ENCODE measurements at places on chromosomes 4 and X. TPM values are rescaled to one million over a fixed set of nuclear protein-coding genes. Genes with fewer than 3 reads are reported as not detected.

The TCEAL6 gene
- total RNA-seq, result not detected

The GLRA2 gene
- total RNA-seq, result not detected

The NAA11 gene
- not detected for total RNA-seq

The LRAT gene
- total RNA-seq, result 0.11 TPM

The SNX12 gene
- total RNA-seq, result 81.0 TPM

The SOWAHD gene
- not detected for total RNA-seq

The UGT2B15 gene
- not detected for total RNA-seq

The PDE6B gene
- total RNA-seq, result not detected

The GRK4 gene
- 1.1 TPM for total RNA-seq

The C4orf50 gene
- total RNA-seq, result not detected

The REPS2 gene
- total RNA-seq, result 1.2 TPM

The SSX3 gene
- not detected for total RNA-seq

The MEPE gene
- not detected for total RNA-seq

The CTAG1B gene
- not detected for total RNA-seq

The MAGEE1 gene
- 4.6 TPM for total RNA-seq

The CCSER1 gene
- not detected for total RNA-seq

The PDGFRA gene
- 0.40 TPM for total RNA-seq

The PASD1 gene
- not detected for total RNA-seq

The CENPVL2 gene
- not detected for total RNA-seq

The VEGFD gene
- total RNA-seq, result 0.31 TPM

The FAM9B gene
- not detected for total RNA-seq

The ANOS1 gene
- total RNA-seq, result 0.15 TPM

The TEX11 gene
- total RNA-seq, result not detected

The ARAF gene
- total RNA-seq, result 56.3 TPM

The SMR3B gene
- total RNA-seq, result not detected

The PDLIM3 gene
- total RNA-seq, result not detected

The TENM3 gene
- total RNA-seq, result 1.7 TPM

The UNC5C gene
- not detected for total RNA-seq

The PRDX4 gene
- total RNA-seq, result 267 TPM

The TBC1D25 gene
- total RNA-seq, result 13.6 TPM

The SERPINA7 gene
- not detected for total RNA-seq

The ADH1C gene
- not detected for total RNA-seq

The MAPK10 gene
- 0.61 TPM for total RNA-seq

The ANXA3 gene
- 92.0 TPM for total RNA-seq

The ADRA2C gene
- 5.9 TPM for total RNA-seq

The RNF212 gene
- total RNA-seq, result 1.6 TPM

The SMIM9 gene
- total RNA-seq, result not detected

The TXK gene
- total RNA-seq, result 0.31 TPM

The TEX13C gene
- not detected for total RNA-seq

The TET2 gene
- total RNA-seq, result 2.2 TPM

The MAGEA11 gene
- total RNA-seq, result not detected

The SLC2A9 gene
- 0.39 TPM for total RNA-seq

The TGIF2LX gene
- total RNA-seq, result not detected

The TMEM47 gene
- 0.34 TPM for total RNA-seq

The SYNPO2 gene
- 1.0 TPM for total RNA-seq

The RHOXF2 gene
- not detected for total RNA-seq

The PDZD4 gene
- total RNA-seq, result 3.6 TPM

The CXCL13 gene
- total RNA-seq, result not detected

The COL4A6 gene
- 13.3 TPM for total RNA-seq

The JCHAIN gene
- 0.13 TPM for total RNA-seq

The FGF5 gene
- total RNA-seq, result 0.32 TPM

The RNF128 gene
- 0.12 TPM for total RNA-seq

All from A549 treated with ZK216348 at 1 μM for 4 hours (cell line).